ENCODE measurements at places on chromosomes 1 and 21. TPM values are rescaled to one million over a fixed set of nuclear protein-coding genes. Genes with fewer than 3 reads are reported as not detected.

- H3K36me3 ChIP-seq = peaks cover 33% of the 10 kb centered on the region
- H3K27ac ChIP-seq = peak overlapping the region; percentile 61
- H3K4me1 ChIP-seq = peaks cover 14% of the 10 kb centered on the region
- peak; percentile 95 for DNase-seq
- H3K4me3 ChIP-seq = no peak overlapping the region
Measured at GRCh38 chr1:156801409-156802121, 15.1 kb downstream of the SH2D2A start.

DNA sequence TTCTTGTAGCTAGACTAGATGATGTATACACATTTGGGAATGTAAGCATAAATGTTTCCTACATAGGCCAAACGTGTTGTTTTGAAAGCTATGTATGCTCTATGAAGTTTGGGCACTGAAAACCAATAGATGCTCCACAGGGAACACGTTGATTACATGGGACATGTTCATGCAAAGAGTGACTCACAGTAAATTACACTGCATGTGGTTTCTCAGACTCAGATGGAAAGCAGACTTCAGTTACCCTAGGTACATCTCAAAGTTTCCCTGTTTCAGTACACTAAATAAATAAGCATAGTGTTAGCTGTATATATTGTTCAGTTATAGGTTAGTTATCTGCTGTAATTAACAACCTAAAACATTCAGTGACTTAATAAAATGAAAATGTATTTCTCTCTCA is 301.9 kb upstream of the RUNX1 start:
- no peak overlapping the region for H3K27ac ChIP-seq
- no peaks in the 10 kb centered on the region for H3K4me1 ChIP-seq
- H3K4me3 ChIP-seq = no peak overlapping the region
- no peaks in the 10 kb centered on the region for H3K36me3 ChIP-seq
- DNase-seq = no peak

- no peaks in the 10 kb centered on the region for H3K27me3 ChIP-seq
- DNase-seq = no peak
- H3K36me3 ChIP-seq = no peaks in the 10 kb centered on the region
- peaks cover 12% of the 10 kb centered on the region for H3K4me1 ChIP-seq
- H3K27ac ChIP-seq = peak overlapping the region; percentile 45
- H3K4me3 ChIP-seq = no peak overlapping the region
Measured at GRCh38 chr1:81437649-81438048, 363.1 kb upstream of the ADGRL2 start.

- H3K27me3 ChIP-seq = no peaks in the 10 kb centered on the region
- peak; percentile 72 for DNase-seq
- H3K4me3 ChIP-seq = no peak overlapping the region
- peaks cover 7% of the 10 kb centered on the region for H3K36me3 ChIP-seq
- H3K4me1 ChIP-seq = peaks cover 10% of the 10 kb centered on the region
- H3K27ac ChIP-seq = no peak overlapping the region
Measured at GRCh38 chr1:21270086-21270689, 20.1 kb downstream of the ECE1 start.

- H3K36me3 ChIP-seq = no peaks in the 10 kb centered on the region
- peaks cover 13% of the 10 kb centered on the region for H3K4me1 ChIP-seq
- H3K27ac ChIP-seq = no peak overlapping the region
- no peak overlapping the region for H3K4me3 ChIP-seq
Measured at GRCh38 chr1:113242481-113242880, 147.8 kb upstream of the MAGI3 start.

- no peaks in the 10 kb centered on the region for H3K27me3 ChIP-seq
- no peak overlapping the region for H3K27ac ChIP-seq
- H3K36me3 ChIP-seq = no peaks in the 10 kb centered on the region
- DNase-seq = peak; percentile 46
- no peak overlapping the region for H3K4me3 ChIP-seq
- no peaks in the 10 kb centered on the region for H3K4me1 ChIP-seq
Measured at GRCh38 chr1:198359024-198359653, 181.3 kb downstream of the ATP6V1G3 start.

CFH gene
- 0.09 TPM for total RNA-seq

FMO4 gene
- total RNA-seq = 3.5 TPM

SPRR2B gene
- total RNA-seq = not detected

Data from cardiac muscle cell (in vitro differentiated cells and primary cell).